ENCODE measurements at places on chromosomes 13 and 19.

DNA sequence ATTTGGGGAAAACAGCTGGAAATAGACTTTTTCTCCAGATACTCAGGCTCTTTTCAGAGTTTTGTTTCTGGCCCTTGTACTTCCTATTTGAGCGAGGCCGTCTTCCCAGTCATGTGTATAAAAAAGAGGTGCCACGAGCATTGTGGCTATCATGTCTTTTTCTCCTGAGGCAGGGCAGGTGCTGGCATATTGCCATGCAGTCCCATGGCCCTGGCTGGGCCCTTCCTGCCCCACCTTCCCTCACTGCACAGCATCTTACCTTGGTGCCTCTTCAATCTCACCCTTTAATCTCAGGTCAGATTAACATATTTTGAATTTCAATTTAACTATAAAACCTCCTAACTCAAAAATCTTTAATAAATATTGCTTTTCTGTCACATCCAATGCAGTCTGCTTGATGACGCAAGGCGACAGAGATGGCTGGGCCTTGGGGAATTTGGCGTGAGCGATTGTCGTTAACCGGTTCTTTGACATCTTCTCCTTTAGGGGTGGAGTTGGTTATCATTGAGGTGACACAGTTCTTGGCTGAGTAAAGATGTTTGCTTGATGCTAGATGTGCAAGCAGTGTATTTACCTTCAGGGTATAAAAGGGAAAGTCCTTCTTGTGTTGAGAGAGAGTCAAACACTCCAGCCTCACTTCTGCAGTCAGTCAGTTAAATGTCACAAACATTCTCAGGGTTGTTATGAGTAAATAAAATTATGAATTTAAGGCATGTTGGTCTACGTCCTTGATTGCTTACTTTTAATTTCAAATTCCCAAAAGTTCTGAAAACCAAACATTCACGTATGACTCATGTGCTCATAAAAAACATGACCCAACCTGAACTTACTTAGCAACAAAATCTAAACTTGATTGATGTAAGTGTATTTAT, 289.9 kb downstream of the MYO16 start:
- DNase-seq: no peak

DNA sequence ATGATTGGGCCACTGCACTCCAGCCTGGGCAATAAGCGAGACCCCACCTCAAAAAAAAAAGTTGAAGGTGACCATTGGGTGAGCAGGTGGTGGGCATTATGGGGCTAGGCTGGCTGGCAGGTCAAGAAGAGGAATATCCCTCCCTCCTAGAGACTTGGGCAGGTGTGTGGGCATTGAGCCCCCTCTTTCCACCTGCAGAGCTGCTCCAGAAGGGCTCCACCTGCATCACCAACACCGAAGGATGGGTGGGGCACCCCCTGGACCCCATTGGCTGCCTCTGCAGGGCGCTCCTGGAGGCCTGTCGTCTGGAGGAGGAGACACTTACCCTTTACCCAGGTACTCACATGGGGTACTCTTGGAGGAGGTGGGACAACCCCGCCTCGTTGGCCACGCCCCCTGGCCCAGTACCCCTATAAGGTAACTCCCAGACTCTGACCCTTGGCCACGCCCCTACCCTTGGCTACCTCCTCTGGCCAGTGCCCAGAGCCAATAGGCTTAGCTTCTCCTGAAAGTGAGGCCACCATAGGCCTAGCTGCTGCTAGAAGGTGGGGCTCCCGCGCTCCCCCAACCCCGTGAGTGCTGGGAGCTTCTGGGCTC, 21.9 kb downstream of the ZSWIM4 start:
- DNase-seq: no peak

GRCh38 chr13:60970736-60971135, 444.9 kb downstream of the PCDH20 start:
- DNase-seq: no peak

DNA sequence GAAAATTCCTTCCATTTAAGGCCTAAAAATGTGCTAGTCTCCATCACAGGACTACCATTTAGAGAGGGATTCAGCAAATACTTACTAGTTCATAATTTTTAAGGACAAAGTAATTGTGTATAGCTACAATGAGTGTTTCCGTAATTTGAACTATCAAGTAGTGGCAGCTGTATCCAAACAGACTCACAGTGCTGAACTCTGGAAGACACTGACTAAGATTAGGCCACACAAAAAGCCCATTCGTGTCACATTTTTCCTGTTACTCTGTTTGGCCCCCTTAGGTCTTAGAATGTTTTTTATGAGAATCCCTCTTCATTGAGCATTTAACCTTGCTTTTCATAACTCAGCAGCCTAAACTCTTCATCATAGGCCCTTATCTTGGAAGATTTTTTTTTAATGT, 731.2 kb upstream of the PCDH9 start:
- DNase-seq: no peak

GRCh38 chr13:50122455-50122854, 107.2 kb downstream of the KCNRG start:
- DNase-seq: no peak

DNA sequence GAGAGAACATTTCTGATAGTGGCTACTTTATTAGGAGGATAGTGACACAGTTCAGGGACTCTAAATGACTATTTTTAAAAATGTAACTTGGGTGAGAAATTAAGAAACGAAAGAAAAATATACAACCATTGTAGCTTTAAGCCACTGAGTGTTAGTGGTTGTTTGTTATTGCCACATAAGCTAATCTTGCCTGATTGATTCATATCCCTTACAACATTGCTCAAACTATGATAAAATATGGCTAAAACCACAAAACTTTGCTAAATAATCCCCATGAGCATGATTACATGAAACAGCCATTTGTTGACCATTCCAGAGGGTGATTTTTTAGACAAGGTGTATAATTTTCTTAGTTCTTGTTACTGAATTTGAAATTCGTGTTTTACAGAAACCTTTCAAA, 343.4 kb downstream of the SLITRK5 start:
- no peak for DNase-seq

DNA sequence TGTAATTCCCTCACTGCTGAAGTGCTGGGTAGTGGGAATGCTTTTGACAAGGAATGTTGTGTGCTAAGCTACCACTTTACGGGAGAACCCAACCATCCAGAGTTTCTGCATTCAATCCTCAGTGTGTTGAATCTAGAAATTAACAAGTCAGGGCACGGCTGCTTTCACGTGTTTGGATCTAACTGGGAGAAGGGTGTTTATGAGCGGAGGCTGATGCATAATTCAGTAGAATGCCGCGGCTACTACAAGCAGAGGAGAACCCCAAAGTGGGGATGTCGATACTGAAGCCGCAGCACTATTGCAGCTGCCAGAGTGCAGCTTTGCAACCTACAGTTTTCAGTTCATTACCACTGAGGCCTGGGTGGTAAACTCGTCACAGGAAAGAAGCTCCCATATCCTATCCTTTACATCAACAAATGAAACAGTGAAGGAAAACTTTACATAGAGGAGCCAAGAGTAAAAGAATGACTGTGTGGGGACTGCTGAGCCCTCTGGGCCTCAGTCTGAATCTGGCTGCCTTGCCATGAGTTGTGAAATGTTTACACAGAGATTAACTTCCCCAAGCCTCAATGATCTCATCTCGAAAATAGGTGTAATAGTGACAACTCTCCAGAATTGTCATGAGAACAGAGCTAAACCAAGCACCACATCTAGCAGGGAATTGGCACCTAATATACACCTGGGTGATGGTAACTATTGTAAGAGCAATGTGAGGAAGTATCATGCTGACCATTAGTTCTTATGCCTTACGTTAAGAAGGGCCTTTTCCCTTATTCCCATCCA, 531.7 kb downstream of the MYO16 start:
- DNase-seq: no peak

DNA sequence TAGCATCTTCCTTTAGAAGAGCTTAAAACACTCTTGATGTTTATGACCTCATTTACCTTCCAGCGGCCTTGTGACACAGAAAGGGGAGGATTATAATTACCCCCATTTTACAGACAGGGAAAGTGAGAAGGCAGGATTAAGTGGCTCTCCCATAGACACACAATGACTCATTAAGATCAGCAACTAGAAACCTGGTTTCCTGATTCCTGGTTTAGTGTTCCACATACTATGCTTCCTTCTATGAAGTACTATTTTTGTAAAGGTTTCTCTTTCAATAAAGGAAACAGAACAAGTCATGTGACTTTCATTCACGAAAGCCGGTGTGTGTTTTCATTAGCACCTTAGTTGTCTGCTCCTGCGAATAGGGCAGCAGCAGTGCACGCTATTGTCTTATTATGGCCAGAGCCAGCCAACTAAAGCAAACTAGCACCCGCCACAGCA, 8.3 kb downstream of the IRS2 start:
- DNase-seq: no peak

DNA sequence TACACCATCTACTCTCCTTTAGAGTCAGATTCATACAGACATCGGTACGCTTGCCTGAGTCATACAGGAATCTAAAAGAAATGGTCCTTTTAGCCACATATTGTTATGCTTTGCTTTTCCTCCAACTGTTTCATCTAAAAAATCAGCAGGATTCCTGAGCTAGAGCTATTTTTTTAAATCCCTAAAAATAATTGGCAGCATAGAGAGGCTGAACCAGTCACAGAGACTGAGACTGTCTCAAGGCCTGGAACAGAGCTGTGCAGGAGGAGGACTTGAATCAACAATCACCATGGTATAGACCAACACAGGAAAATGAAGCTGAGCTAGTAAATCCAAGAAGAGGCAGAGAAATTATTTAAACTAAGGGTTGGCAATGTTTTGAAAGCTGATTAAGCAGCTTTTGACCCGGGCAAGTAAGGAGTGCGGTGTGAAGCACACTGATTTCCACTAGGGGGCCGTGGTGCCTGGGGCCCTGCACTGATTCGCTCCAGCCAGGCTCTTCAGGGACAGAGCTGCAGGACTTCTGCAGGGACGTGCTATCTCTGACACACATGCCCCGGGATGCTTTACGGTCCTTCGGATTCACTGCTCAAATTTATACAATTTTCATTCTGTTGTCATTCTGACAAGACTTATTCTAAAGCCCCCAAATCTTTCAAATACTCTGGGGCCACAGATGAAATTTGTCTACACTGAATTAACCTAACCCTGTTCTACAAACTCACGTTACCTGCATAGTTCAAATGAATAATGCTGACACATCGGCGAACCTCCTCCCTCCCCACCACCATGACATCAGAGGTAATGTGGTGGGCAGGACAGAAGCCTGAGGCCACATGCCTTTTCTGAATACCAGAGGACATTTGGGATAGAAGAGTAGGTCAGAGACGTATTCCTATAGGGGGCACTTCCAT, 87.6 kb upstream of the SLC15A1 start:
- no peak for DNase-seq

- DNase-seq: no peak
These were observed 8.6 kb upstream of the ZNF283 start for GRCh38 chr19:43818500-43818899.

DNA sequence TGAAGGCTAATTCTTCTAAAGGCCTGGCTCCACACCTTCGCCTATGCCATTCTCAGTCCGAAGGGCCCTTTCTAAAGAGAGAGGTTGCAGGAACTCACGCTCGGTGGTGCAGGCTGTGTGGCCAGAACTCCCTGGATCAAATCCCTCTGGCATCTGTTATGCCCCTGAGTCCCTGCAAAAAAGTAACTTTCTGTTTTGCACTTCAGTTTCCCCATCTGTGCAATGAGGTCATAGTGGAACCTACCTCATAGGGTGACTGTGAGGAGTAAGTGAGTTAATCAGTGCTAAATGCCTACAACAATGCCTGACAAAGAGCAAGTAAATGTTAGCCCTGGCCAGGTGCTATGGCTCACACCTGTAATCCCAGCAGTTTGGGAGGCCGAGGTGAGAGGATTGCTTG, 7.3 kb downstream of the IGSF23 start:
- no peak for DNase-seq

- no peak for DNase-seq
These were observed 36.5 kb downstream of the KL start for GRCh38 chr13:33052506-33053280.

GRCh38 chr13:61013796-61014195, 401.9 kb downstream of the PCDH20 start:
- DNase-seq: no peak

DNA sequence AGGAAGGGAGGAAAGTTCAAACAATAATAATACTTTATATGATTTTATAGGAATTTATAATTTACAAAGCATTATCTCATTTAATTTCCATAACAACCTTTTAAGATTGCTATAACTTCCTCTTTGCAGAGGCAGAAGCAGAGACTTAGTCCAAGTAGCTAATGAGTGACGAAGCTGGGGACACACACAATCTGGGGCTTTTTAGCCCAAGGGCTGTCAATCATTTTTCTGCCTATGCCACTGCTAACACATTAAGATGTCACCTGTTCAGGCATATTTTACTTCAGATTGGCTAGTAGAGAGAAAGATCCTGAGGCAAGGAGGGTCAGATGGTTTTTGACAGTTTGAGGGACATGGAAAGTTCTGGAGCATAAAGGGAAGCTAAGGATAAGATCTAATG, 12.6 kb downstream of the SCEL start:
- no peak for DNase-seq

GRCh38 chr13:50969691-50970090, 60.1 kb downstream of the RNASEH2B start:
- DNase-seq: no peak

- DNase-seq: no peak
These were observed 802.5 kb upstream of the SLITRK1 start for GRCh38 chr13:84684804-84685203.

GRCh38 chr13:20303636-20304035, 71.5 kb upstream of the GJB6 start:
- no peak for DNase-seq

- DNase-seq: no peak
These were observed 600 bp downstream of the UBE2S start for GRCh38 chr19:55406826-55407549.

GRCh38 chr19:37790244-37790925, 11.0 kb upstream of the ZNF573 start:
- no peak for DNase-seq

GRCh38 chr13:21639561-21639960, 31.3 kb upstream of the FGF9 start:
- DNase-seq: no peak

GRCh38 chr13:100051070-100051469, 37.8 kb upstream of the PCCA start:
- no peak for DNase-seq

- DNase-seq: no peak
These were observed 20.1 kb upstream of the EBPL start for GRCh38 chr13:49711218-49711863.

DNA sequence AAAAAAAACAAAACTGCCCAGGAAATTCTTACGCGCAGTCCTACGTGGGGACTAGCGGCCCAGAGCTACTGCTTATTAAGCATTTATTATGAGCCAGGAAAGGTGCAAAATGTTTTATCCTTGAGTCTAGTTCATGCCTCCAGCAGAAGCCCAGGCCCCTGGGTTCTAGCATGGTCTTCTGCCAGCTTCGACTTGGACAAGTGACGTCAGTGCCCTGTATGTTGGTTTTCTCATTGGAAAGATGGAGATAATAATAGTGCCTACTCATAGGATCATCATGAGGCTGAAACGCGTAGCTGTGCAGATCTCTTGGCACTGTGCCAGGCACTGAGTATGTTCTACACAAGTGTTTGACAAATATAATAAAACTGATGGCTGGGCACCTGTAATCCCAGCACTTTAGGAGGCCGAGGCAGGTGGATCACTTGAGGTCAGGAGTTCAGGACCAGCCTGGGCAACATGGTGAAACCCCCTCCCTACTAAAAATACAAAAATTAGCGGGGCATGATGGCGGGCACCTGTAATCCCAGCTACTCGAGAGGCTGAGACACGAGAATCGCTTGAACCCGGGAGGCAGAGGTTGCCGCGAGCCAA, 12.4 kb upstream of the SULT2B1 start:
- no peak for DNase-seq
